ENCODE measurements at places on chromosomes 6 and 20.

DNA sequence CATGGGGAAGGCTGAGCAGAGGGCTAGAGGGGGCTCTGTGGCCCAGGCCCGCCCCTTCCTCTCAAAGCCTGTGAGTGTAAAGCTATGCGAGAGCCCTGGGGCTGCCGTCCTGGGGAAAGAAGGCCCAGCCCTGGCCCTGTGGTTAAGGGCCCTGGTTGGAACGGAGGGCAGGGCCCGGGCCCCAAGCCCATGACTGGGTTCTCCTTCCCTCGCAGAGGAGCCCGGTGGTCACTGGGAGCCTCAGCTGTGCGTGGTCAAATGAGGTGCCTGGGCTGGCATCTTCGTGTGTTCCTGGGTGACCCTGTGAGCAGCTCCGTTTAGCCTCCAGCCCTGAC is 56.0 kb downstream of the SMOC2 start:
- no peak for DNase-seq

DNA sequence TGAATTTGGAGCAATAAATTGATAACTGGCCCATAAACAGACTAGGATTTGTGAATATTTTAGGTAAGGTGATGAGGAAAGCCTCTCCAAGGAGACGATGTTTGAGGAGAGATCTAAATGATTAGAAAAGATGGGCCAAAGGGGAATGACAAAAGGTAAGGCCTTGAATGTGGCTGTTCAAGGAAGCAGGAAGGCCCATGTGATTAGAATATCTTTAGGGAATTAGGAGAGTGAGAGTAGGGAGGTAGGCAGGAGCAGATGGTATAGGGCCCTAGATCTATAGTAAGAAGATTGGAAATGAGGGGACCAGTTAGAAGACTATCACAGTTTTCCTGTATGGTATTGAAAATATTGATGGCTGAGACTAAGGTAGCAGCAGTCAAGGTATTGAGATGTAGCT is 6.7 kb downstream of the HSF2 start:
- no peak for DNase-seq

- DNase-seq, result no peak
These were observed 7.1 kb downstream of the XKR7 start for GRCh38 chr20:31974951-31975487.

DNA sequence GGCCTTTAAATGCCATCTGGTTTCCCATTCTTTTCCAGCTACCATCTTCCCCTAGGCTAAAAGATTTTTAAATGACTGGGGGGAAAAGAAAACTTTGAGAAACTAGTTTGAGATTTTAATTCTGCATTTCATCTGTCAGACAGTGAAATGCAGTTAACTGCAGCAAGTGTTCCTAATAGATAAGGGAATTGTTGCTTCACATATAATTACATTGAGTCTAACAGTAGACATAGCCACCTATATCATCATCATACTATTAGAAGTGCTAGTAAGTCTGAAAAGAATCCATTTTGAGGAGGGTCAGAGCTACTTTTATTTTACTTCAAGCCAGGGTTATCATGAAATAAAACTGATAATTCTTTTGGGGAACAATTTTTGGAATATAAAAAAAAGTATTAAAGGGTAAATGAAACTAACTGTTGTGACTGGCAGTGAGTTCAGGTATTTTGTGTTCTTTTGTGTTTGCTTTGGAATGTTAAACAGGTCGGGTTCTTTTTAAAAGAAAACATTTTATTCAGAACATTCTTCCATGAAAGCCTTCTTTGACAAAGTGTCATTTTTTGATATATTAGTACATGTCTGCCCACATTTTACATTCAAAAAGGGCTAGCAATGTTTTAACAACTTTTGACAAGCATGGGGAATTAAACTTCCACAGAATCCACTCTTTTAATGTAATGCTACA is 170.1 kb downstream of the HS3ST5 start:
- no peak for DNase-seq

DNA sequence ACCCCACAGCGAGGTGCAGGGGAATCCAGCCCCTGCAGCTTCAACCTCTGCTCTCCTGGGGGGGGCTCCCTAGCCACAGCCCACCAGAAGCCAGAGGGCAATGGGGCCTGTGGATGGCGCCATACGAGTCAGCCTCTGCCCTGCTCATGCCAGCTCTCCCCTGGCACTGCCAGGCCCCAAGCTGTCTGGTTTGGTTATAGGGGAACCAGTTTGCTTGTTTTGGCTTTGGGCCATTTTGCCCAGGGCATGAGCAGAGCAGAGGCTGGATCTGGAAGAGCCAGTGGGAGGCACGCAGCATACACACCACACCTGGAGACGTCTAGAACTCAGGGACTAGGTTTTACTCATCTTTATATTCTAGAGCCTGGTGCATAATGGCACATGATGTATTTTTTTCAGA is 66.7 kb upstream of the SLC22A16 start:
- DNase-seq, result no peak

DNA sequence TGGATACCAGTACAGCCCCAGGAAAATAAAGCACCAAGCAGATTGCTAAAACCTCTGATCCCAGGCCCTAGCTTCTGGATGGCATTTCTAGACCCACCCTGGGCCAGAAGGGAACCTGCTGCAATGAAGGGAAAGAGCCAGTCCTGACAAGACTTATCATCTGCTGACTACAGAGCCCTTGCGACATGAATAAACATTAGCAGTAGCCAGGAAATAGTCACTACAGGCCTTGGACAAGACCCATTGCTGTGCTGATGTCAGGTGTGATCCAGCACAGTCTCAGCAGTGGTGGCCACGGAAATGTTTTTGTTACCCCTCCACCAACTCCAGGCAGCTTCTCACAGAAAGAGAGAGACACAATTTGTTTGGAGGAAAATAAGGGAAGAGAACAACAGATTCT is 399.3 kb downstream of the HAO1 start:
- no peak for DNase-seq
